ENCODE measurements at places on chromosomes 7 and 10. TPM values are rescaled to one million over a fixed set of nuclear protein-coding genes. Genes with fewer than 3 reads are reported as not detected.
A peak's percentile ranks its signal among the peaks of the same experiment; 100 is the strongest.

GRCh38 chr10:118076705-118077104 is 30.0 kb upstream of the RAB11FIP2 start:
- DNase-seq = no peak

Gene CTBP2
- 51.1 TPM for total RNA-seq

DNA sequence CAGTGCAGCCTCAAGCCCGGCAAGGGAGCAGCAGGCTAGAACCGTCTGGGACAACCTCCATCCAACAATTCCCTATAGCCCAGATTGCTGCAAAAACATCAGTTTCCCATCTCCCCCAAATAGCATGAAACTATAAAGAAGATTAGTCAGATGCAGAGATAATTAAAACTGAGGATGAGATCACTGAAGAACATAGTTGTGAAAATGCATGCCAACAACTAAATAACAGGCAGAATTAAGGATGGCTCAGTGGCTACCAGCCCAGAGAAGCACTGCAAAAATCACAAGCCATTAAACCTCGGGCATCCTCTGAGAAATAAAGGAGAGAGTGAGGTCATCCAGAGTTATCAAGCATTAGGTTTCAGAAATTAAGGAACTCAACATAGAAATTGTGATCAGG is 427.1 kb downstream of the TNS3 start:
- DNase-seq = no peak

DNA sequence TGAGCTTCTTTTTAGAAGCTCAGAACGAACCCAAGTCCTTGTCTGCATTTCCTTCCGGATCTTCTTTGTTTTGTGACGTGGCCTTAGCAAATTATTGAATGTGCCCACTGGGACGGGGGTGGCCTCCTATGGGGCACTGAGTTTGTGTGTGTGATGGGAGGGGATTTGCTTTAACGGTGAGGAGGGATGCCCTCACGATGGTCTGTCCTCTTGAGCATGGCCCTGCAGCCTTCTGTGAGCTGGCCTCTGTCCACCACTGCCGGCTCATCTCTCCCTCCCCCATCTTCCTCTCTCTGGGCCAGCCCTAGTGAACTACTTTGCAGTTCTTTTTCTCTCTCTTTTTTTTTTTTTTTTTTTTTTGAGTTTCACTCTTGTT is 62.9 kb upstream of the MKRN1 start:
- no peak for DNase-seq

GRCh38 chr7:129421717-129422250 is 12.4 kb upstream of the STRIP2 start:
- no peak for DNase-seq

Gene KIAA1217
- total RNA-seq = 5.2 TPM

- peak; percentile 86 for DNase-seq
Measured at GRCh38 chr7:155296788-155297516, 726 bp upstream of the INSIG1 start.

DNA sequence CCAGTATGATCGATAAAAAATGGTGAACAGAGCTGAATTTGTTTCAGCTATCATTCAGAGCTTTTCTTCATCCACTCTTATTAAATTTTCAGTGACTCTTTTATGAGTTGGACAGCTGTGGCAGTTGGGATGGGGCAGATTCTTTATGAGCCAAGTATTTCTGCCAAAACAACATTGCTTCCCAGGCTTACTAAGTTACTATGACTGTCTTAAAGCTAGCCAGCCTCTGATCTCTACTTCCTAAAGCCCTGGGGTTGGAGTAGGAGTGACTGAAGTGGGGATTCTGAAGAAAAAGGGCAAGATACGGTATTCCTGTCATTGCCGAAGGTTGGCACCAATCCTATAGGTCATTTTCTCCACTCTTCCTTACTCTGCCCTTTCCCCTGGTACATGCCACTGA is 12.7 kb downstream of the RPP30 start:
- peak; percentile 89 for DNase-seq

DNA sequence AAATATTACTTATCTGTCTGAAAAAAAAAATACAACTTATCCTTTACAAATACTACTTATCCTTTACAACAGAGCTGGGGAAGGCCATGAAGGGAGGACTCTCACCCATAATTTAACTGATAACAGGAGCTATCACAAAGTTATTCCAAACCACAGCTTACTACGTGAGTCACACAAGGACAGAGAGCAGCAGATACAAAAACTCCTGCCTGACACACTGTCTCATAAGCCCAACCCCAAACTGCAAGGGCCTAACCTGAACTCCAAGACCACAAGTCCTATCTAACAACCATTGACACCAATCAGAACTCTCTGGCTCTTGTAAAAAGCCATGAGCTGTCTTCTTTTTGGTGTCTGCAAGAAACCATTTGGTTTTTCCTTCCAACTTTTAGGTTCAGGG is 28.5 kb upstream of the CXCL12 start:
- DNase-seq = no peak

DNA sequence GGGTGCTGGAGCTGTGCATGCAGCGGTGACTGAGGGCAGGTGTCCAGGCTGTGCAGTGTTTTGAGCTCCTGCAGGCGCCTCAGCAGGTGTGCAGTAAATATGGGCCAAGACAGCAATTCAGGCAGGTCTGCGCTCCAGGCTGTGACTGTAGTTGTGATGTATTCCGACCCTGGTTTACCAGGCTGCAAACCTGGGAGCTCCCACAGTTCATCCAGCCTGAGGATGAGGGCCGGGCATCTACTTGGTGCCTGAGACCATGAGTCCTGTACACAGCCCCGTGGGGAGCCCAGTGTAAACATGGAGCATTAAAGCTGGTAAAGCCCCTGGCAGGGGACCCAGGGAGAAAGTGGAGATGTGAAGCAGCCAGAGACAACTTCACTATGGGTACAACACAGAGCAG is 82.8 kb downstream of the VOPP1 start:
- DNase-seq = no peak

- DNase-seq = peak; percentile 42
Measured at GRCh38 chr10:124717911-124718741, 26.1 kb downstream of the FAM53B start.

GRCh38 chr10:121307411-121307980 is 290.7 kb downstream of the FGFR2 start:
- no peak for DNase-seq

DNA sequence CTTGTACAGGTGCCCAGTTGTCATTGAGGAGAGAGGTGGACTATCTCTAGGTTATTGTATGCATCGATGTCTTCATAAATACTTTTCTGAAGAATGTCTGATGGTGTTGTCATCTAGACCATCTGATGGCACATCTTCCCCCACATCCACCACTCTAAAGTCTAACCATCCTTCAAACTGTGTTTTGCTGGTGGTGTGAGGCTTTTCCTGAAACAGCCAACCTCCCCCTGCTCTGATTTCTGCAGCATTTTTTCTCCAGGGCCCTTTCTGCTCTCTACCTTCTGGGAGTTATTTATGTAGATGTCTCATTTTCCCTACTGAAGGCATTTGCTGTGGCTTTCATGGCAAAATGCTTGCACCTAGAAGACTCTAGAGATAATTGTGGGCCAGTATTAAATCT is 1.5 kb downstream of the PLCE1 start:
- DNase-seq = no peak

GRCh38 chr7:107327986-107328569 is 141.8 kb upstream of the GPR22 start:
- no peak for DNase-seq

- no peak for DNase-seq
Measured at GRCh38 chr10:52064084-52064845, 249.8 kb upstream of the DKK1 start.

DNA sequence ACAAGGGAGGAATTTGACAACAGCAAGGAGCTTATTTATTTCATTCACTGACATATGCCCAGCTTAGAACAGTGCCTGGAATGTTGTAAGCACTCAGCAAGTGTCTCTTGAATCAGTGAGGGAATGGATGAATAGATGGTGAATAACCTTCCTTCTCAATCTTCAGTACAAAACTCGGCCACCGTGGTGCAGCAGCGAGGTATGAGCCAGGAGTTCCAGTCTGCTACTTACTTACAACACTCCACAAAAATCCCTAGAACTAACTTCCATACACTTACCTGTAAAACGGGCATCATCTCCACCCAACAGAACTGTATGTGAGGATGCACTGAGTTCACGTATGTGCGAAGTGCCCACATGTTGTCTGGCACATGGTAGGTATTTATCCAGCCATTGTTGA is 237.4 kb downstream of the WDR11 start:
- DNase-seq = no peak

Gene C10orf90
- total RNA-seq = 1.0 TPM

GRCh38 chr10:119302591-119303253 is 95.4 kb downstream of the GRK5 start:
- no peak for DNase-seq

DNA sequence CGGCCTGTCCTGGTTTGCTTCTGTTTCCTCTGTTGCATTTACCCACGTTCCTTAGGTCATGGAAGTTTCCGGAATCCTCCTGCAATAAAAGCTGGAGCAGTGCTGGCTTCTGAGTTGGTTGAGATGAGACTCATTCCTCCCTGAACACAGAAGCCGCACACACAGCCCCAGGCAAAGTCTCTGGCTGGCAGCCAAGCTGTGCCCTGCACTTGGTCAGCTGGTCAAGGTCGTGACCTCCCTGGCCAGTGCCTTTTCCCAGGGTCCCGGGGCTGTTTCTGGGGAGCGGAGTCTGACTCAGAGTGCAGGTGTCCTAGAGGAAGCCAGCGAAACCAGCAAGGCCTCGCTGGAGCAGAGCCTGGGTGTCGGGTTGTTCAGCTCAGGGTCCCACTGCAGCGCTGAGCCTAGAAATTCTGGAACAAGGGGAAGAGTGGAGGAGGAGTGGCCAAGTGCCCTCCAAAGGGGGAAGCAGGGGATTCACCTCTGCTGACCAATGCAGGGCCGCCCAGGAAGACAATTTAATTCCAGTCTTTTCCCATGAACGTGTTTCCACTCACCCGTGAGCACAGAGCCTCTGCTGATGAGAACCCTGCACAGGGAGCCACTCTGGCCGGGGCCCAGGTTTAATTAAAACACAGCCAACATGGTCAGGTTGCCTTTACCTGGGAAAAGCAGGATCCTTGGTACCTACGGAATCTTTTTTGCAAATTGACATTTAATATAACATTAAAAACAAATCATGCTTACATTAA is 245.5 kb upstream of the PPP2R2D start:
- DNase-seq = no peak

Gene POM121L12
- not detected for total RNA-seq

Gene CLDN3
- not detected for total RNA-seq

GRCh38 chr7:105910172-105910571 is 33.8 kb upstream of the ATXN7L1 start:
- no peak for DNase-seq

Gene RNF148
- not detected for total RNA-seq

GRCh38 chr7:132709971-132710567 is 133.8 kb upstream of the PLXNA4 start:
- peak; percentile 34 for DNase-seq

DNA sequence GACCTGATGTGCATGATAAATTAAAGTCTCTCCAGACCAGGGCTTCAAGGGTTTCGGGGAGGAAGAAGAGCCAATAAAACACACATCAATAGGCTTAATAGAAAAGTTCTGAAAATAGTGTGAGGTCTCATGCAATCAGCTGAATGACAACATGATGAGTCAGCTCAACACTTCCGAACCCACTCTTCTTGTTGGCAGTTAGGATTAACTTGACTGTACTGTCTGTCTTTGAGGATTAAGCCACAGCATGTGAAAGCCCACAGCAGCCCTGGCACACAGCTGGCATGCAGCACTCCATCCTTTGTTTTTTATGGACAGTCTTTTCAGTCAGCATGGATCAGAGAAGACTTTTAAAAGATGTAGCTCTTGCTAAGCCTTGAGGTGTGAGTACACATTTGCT is 526.9 kb upstream of the VSTM2A start:
- peak; percentile 96 for DNase-seq

Gene NUTM2D
- 0.90 TPM for total RNA-seq

Gene AQP1
- total RNA-seq = 0.23 TPM

Gene NACAD
- total RNA-seq = 2.9 TPM

Gene ABCC2
- 0.58 TPM for total RNA-seq

- peak; percentile 79 for DNase-seq
Measured at GRCh38 chr7:91264924-91265681, 870 bp downstream of the FZD1 start.

GRCh38 chr10:7251696-7252465 is 159.0 kb downstream of the SFMBT2 start:
- no peak for DNase-seq

GRCh38 chr7:120586571-120586970 is 271.4 kb downstream of the TSPAN12 start:
- DNase-seq = no peak

Gene TSPAN33
- total RNA-seq = 0.57 TPM

DNA sequence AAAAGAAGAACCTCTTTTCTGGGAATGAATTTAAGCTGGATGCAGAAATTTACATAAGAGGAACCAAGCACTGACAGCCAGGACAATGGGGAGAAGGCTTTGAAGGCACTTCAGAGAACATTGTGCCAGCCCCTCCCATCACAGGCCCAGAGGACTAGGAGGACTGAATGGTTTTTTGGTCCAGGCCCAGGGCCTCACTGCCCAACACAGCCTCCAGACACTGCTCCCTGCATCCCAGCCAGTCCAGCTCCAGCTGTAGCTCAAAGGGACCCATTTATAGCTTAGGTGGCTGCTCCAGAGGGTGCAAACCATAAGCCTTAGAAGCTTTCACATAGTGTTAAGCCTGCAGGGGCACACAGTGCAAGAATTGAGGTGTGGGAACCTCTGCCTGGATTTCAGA is 142.1 kb downstream of the DPY19L1 start:
- DNase-seq = no peak
